Right ventricle myocardium superior (tissue), 1 donor: ENCODE measurements at places on chromosomes 13 and 19.

- no peak for DNase-seq
These were observed 382.8 kb downstream of the FOXO1 start for GRCh38 chr13:40283666-40284065.

DNA sequence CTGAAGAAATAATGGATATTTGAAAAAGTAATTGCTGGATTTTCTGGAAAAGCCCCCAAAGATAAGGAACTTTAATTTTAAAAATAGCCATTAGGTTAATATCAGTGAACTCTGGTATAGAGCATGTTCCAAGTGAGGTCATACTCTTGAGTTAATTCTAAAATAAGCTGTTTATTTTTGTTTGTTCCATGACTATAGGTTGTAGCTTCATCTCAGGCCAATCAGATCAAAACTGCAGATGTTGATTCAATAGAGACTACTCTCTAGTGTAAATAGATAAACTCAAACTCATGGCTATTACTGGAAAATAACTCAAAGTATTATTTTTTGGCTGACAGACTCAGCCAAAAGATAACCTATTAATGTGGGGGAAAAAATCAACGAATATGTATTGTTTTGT is 815.1 kb downstream of the DIAPH3 start:
- no peak for DNase-seq

DNA sequence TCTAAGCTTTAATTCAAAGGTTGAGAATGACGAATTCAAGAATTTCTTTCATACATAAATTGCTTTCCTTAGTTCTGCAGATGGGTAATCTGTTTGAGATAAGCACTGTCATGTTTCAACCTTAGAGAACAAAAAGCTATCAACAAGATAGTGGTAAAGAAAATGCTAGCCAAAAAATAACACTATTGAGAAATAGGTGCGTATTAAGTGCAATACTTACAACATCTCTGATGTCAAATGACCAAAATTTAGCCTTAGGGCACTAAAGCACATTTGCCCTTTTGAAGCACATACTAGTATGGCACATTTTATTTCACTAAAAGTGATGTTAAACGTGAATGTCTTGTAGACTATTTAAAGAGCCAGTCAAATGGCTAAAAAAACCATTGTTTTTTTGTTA is 4.9 kb downstream of the KBTBD6 start:
- no peak for DNase-seq

DNA sequence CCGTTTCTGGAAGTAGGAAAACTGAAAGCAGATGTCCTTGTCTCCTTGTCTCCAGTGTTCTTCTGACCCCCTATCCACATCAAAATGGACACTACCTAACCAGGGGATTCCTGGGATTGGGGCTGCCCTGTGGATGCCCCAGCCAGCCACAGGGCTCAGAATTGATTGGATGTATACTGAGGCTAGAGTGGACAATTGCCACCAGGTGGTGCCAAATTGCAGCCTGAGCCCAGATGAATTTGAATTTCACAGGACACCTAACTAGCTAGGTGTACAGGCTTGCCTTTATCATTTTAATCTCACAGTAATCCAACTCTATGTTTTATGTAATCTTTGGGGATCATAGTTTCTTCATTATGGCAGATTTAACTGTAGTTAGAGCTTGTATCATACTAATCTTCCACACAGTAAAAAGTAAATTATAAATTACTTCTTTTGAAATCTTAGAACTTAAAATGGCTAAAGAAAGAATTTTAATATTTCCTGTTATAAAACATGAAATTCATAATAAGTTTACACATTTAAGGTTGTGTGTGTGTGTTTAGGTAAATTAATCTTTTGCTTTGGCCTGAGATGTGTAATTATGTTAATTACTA is 58.0 kb downstream of the PIBF1 start:
- DNase-seq: no peak

GRCh38 chr13:75830842-75831241 is 194.7 kb downstream of the LMO7 start:
- DNase-seq: no peak

DNA sequence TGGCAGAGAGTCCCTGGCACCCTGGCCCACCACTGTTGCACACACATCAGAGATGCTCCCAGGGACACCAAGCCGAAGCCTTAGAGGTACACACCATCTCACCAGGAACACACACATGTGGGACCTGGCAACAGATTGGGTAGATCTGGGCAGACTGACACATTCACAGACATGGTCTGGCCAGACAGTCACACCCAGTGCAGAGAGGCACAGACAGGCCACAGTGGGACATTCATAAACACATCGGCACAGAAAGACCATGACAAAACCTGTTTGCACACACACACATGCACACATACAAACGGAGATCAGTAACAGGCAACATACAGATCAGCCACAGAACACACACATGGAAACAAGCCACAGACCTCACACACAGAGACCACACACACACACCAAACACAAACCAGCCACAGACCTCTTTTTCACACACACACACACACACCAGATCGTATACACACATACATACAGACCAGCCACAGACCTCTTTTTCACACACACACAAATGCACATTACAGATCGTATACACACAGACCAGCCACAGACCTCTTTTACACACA is 6.3 kb upstream of the JUNB start:
- DNase-seq: no peak

DNA sequence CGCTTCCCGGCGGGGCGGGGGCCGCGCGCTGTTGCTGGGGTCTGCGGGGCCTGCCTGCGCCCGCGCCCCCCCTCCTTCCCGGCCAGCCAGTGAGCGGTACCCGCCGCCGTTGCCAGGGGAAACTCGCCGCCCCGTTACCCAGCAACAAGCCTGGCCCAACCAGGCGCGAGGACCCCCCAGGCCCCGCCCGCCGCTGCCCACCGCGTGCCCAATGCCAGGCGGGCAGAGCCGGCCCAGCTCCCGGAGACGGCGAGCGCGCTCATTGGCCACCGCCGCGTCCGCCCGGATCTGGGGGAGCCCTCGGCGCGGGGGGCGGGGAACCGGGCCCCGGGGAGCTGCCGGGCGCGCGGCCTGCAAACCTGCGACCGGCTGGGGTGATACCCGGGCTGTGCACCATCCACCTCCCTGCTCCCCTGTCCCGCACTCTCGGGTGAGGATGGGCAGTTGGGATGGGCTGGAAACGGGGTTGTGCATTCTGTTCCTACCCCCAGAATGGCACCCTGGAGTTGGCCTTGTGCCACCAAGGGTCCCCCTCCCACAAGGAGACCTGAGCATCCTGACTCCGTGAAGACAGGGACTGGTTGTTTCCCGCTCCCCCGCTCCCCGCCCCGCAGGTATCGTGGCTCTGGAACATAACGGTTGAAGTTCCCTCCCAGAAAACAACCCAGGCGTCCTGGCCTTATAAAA is 8.8 kb upstream of the BBC3 start:
- no peak for DNase-seq

- no peak for DNase-seq
These were observed 11.0 kb downstream of the ZNF835 start for GRCh38 chr19:56660381-56661107.

DNA sequence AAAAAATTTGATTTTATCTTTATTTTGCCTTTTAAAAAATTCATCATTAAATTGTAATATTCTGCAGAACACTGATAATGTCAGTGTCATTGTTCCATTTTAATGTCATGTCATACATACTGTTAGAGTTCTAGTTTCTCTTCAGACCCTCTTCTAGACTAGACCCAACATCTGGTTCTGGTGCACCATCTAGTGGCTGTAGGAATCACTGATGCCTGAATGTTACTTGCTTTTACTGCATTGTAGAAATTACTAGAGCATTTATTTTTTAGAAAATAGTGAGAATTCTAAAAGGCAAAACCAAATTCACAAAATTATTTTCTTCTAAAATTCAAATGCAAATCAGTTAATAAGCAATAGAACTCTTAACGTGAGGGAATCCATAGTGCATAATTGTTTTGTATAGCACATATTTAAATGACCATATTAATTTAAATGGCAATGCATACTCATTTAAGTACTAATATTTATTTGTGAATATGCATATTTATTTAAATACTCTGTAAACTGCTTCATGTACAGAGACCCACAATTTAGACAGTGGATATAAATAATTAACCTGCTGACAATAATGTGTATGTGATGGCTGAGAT is 425.7 kb downstream of the KLF12 start:
- no peak for DNase-seq
